ENCODE measurements at places on chromosomes 3 and 15.

DNA sequence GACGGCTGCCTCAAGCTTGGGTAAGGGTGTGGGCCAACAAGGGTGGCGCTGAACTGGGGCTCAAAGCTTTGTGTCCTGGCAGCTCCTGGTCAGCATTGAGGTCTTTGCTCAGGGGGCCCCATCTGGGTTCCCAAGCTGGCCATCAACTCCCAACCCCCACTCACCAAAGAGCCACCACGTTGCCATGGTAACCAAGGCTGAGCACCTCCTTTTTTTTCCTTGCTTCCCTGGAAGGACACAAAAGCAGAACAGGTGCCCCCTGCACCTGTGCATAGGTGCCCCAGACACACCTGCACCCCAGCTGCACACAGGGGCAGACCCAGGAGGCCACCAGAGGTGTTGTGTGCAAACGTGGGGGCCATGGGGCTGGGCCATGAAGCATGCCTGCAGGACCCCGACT, 16.5 kb downstream of the UROC1 start:
- no peak for DNase-seq

GRCh38 chr3:65291448-65292125, 603.8 kb upstream of the ADAMTS9 start:
- DNase-seq, result no peak

- DNase-seq, result no peak
Observed at GRCh38 chr3:130926504-130926903, 32.6 kb downstream of the ATP2C1 start.

DNA sequence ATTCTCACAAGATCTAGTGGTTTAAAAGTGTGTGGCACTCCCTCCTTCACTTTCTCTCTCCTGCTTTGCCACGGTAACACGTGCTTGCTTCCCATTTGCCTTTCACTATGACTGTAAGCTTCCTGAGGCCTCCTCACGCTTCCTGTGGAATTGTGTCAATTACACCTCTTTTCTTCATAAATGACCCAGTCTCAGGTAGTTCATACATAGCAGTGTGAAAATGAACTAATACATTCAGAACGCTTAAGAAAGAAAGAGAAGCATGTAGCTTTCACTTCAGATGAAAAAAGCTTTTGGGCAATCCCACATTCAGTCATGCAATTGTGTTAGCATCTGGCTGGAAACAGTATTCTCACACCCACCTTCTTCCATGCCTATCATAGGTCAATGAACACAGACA, 24.4 kb downstream of the P3H2 start:
- DNase-seq, result no peak

- peak; percentile 41 for DNase-seq
Observed at GRCh38 chr3:15428539-15428938, 1.1 kb downstream of the EAF1 start.

GRCh38 chr3:115239717-115240116, 92.6 kb upstream of the ZBTB20 start:
- DNase-seq, result peak; percentile 99

- no peak for DNase-seq
Observed at GRCh38 chr15:79849789-79850188, 47.0 kb downstream of the MTHFS start.

Measured in NCI-H226 (cell line).